ENCODE measurements at places on chromosomes 3 and 15.
A peak's percentile ranks its signal among the peaks of the same experiment; 100 is the strongest.

DNA sequence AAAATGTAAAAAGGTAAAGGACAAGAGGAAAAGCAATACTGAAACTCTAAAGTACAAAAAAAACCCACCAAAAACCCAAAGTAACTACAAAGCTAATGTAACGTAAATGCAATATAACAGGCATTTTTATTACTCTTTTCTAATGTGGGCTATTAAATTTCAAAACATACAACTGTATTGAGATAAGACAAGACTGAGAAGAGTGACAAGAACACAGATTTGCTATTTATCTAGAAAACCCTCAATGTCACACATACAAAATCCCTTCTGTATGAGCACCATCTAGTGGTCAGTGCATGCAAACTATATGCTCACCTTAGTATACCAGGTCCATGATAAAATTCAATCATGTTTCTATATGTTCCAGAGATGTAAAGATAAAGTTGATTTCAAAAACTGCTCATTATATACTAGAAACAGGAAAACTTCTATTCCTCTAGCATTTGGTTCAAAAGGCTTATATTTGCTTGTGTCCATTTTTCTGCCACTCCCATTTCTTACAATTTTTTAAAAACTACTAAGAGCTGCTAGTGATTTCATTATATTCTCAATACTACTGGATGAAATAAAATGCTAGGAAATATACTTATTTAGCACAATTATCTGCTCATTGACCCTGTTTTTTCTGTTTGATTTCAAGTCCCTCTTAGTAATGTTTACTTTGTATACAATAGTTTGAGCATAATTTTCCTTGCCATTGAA lies 111.4 kb downstream of the DLG1 start:
- DNase-seq, result no peak

DNA sequence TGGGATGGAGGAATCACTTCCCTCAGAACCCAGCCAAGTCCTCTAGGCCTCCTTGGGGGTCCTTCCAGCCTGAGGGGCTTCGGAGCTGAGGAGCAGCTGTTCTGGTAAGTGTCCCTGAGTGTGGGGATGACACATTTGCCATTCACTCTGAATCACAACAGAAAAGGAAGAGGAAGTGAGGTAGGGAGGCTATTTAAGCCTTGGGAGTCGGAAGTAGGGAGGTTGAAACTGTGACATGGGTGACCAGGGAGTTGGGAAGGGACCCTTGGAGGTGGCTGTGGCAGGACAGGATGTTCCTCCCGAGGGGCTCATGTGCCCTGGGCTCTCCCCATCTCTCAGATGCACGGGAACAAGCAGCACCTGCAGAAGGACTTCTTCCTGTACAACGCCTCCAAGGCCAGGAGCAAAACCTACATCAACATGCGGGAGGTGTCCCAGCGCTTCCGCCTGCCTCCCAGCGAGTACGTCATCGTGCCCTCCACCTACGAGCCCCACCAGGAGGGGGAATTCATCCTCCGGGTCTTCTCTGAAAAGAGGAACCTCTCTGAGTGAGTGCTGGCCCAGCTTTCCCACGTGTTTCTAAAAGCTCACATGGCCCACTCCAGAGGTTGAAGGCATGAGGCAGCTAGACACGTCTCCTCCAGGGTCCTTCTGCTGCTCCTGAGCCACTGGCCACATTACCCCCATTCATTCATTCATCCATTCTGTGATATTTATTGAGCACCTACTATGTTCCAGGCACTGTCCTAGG lies 43.3 kb downstream of the CAPN3 start:
- DNase-seq, result no peak

GRCh38 chr3:10883478-10884234 lies 67.6 kb downstream of the SLC6A11 start:
- DNase-seq, result no peak

DNA sequence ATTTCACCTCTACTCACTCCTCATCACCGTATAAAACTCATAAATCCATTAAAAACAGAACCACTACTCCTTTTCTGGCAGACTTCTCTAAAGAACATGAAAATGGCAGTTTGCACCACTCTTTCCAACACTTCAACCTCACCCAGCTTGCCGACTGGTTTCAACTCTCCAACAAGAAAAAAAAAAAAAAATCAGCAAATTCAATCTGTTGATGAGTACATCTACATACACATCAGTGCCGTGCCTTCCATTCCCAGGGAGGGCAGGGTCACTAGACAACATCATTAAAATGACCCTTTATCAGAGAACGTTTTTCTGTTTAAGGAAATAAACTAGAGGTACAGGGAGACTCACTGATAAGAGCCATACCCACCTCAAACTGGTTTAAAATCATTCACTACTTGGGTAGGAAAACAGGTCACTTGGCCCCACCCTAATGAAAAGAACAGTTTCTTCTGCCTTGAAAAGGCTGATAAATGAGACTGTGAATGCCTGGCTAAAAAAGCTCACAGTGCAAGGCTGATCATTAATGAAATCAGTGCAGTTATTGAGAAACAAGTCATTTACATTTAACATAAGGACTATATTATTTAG lies 6.0 kb downstream of the ANXA2 start:
- DNase-seq, result no peak

GRCh38 chr15:78131295-78132061 lies at the start of gene CIB2:
TSS of gene CIB2 (minus strand) at chr15:78131445. CDS start at chr15:78131215, 230 bp downstream.
- peak; percentile 70 for DNase-seq

DNA sequence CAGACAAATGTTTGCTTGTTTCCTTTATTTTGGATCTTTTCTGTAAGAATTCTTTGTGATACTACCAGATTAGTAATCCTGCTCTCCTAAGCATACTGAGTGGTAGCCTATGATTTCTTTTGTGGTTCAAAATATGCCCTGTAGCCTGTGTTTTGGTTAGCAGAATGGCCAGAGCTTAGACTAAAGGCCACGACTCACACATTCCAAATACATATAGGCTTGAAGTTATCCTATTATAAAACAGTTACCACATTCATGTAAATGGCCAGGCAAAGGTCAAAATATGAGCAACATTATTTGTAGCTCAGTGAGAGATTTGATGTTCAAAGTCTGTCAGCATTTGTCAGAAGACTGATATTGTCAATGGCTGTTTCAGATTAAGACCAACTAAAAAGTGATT lies 84.5 kb downstream of the MITF start:
- DNase-seq, result no peak

Measured in activated T-helper 1 cell treated with anti-CD3 and anti-CD28 coated beads, Interleukin-2, amount 50 U/mL, for 16 hours (primary cell).